ENCODE measurements at places on chromosomes 7 and 10. TPM values are rescaled to one million over a fixed set of nuclear protein-coding genes. Genes with fewer than 3 reads are reported as not detected.

The ST8SIA6 gene
- total RNA-seq: not detected

- peaks cover 2% of the 10 kb centered on the region for H3K4me1 ChIP-seq
- H3K27me3 ChIP-seq: peaks cover 10% of the 10 kb centered on the region
- H3K36me3 ChIP-seq: no peaks in the 10 kb centered on the region
Measured at GRCh38 chr10:132142396-132143161, 44.2 kb upstream of the DPYSL4 start.

- no peak for DNase-seq
- peaks cover 3% of the 10 kb centered on the region for H3K36me3 ChIP-seq
- no peak overlapping the region for H3K27ac ChIP-seq
- peaks cover 67% of the 10 kb centered on the region for H3K4me1 ChIP-seq
Measured at GRCh38 chr10:22618078-22618785, 96.1 kb downstream of the PIP4K2A start.

- no peaks in the 10 kb centered on the region for H3K4me1 ChIP-seq
- no peaks in the 10 kb centered on the region for H3K27me3 ChIP-seq
- no peak overlapping the region for H3K27ac ChIP-seq
- no peak for DNase-seq
Measured at GRCh38 chr10:44382131-44382858, 2.6 kb downstream of the CXCL12 start.

The DOCK4 gene
- total RNA-seq: 5.3 TPM
